ENCODE measurements at places on chromosomes 12 and 14.

GRCh38 chr12:66065641-66066136 lies 64.9 kb downstream of the LLPH start:
- no peak for DNase-seq

- DNase-seq, result no peak
These were observed 40.8 kb downstream of the ANO6 start for GRCh38 chr12:45256721-45257120.

- DNase-seq, result no peak
These were observed 10.1 kb downstream of the IL23A start for GRCh38 chr12:56348776-56349175.

- no peak for DNase-seq
These were observed 129.1 kb upstream of the TMCC3 start for GRCh38 chr12:94779485-94779884.

DNA sequence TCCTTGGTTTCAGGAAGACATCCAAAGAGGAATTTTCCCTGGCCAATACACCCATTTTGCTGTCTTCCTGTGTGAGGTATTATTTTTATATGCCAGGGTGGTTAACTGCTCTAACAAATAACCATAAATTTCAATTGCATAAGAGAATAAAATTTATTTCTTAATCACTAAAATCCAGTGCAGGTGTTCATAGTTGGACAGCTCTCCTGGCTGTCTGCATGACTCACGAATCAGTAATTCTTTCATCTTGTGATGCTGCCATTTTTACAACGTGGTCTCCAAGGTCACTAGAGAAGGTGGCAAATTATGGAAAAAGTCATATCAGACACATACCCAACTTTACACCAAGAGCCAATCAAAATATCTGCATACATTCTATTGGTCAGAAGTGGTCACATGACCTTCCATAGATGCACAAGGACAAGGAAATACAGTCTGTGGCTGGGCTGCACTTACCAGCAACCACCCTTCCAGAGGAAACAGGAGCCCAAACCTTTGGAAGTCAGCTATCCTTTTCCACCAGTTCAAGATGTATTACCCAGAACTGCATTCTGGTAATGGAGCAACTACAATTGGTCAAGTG lies 193.5 kb upstream of the PLEKHG7 start:
- no peak for DNase-seq

Data from NCI-H1930 (cell line).